Forelimb muscle (tissue), 1 donor: ENCODE measurements at places on chromosomes 6 and 20.

DNA sequence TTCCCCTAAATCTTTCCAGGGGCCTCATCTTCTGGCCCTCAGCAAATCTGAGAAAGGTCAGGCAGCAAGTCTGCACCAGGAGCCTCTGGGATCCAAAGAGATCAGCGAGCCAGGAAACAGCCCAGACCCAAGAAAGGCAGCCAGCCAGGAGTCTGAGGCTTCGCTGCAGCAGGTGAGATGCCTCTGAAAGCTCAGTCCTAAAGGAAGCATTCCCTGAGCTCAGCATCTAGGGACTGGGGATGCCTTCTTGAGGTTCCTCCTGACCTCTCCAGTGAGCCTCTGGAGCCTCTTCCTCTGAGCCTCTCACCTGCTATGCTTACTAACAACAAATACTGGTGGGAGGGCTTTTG, 118.8 kb upstream of the MAFB start:
- DNase-seq, result no peak

DNA sequence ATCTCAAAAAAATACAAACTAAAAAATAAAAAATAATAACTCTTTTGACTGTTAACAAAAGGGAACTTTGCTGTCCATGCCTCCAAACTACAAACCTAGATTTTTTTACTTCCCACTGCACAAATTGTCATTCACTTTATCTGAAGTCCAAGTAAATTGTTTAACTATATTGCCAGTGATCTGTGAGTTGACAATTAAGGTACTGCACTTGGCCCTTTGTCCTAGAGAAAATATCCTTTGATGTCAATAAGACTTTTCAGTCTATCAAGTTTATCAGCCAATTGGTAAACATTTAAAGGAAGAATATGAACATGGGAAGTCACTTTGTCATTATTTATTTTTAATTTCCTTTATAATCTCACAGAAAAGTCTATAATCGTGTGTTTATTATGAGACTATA, 19.3 kb upstream of the EPB41L2 start:
- DNase-seq, result no peak

GRCh38 chr20:37336369-37337207, 9.4 kb upstream of the SRC start:
- DNase-seq, result no peak

GRCh38 chr20:49344975-49345374, 67.1 kb upstream of the ZNFX1 start:
- DNase-seq, result peak; percentile 62

DNA sequence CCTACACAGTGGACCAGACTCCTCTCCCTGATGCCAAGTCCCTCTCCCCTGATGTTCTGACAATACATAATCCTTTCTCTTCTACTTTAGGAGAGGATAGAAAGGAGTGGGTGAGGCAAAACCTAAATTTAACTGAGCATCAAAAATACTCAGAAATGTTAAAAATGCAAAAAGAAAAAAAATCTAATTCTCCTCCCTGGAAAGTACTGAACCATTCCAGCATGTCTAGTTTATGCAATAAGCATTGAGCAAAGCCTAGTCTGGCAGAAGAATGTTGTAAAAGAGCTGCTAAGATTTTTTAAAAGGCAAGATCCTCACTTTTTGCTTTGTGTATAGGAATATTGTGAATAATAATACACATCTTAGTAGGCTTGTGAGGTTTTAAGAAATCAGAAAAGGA, 116.6 kb upstream of the STXBP5 start:
- no peak for DNase-seq

DNA sequence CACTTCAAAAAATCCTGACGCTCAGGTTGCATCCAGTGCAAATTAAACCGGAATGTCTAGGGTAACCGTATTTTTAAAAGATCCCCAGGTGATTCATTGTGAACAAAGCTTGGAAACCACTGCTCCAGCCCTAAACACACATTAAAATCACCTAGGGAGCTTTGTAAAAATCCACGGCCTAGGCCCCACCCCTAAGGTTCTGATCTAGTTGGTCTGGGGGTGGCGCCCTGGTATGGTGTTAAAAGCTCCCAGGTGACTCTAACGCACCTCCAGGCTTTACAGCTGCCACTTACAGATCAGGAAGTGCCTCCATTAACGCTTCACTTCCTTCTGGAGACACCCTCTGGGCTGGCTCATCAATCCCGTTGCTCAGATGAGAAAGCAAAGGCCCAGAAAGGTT, 92.2 kb downstream of the GRM4 start:
- DNase-seq, result no peak

DNA sequence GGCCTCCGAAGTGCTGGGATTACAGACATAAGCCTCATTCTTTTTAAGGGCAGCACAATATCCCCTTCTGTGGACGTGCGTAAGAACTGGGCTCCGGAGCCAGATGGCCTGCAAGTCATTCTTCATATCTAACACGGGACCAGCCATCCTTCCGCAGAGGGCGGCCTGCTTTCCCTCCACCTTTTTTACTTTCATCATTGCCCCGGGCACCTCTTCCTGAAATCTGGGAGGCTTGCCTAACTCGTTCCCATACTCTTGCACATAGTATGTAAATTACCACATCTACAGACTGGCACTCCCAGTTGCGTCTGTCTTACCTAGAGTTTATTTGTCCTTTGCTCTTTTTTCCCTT, 29.9 kb upstream of the SLC23A2 start:
- DNase-seq, result no peak

DNA sequence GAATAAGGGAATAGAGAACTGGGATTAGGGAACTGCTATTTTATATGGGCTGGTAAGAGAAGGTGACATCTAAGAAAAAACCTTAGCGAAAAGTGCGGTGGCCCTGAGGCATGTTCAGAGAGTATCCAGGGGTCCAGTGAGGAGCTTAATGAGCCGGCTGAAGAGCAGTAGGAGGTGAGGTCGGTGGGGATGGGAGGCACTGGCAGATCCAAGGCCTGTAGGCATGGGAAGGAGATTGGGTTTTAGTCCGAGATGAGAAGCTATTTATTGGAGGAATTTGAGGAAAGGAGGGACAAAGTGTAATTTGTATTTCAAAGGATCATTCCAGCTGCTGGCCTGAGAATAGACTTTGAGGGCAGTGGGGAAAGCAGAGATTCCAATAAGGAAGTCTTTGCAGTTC, 123.8 kb downstream of the QKI start:
- DNase-seq, result no peak

DNA sequence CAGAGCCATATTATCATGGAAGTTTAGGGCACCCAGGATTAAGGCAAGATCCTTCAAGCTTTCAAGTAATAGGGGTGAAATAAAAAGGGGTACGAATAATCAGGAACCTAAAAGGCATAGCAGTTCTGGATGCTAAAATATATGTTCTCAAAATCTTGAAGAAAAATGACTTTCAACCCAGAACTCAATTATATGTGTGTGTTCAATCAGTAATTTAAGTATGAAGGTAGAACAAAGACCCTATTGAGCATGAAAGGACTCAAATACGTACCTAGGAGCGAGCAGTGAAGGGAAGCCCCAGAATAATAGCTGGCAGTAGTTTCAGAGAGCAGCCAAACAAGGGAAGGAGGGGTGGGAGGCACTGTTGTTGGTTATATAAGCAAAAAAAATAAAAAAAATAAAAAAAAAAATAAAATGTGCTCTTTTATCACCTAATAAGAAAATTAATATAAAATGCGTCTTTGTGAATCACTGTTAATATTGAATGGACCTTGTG, 45.4 kb downstream of the MYO6 start:
- DNase-seq, result no peak

DNA sequence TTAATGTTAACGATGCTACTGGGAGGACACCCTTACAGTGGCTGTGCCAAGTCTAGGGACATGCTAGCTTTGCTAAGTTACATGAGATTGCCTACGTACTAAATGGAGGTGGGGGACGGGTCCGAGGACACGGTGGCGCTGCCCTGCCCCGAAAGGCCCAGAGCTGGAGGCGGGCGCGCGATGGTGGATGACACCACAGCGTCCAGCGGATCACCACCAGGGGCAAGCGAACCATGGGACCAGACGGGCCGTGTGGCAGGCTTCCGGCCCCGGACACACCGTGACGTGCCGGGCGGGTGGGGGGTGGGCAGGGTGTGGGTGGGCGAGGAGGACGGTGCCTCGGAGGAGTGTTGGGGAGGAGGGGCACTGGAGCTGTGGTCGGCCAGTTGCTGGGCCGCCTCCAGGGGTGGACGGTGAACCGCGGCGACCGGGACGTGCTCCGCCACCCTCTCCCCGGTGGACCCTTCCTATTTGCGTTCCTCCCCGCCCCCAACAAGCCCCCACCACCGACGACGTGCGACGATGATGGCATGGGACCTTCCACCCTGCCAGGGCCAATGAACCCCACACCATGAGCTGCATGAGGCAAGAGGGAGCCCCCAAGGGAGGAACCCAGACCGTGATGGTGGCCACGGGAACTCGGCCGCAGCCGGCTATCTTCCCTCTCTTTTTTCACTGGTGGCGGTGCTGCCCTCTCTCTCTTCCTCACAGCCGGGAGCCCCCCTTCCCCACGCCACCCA, 773.3 kb upstream of the DEFB115 start:
- DNase-seq, result no peak

- no peak for DNase-seq
Measured at GRCh38 chr6:46174904-46175303, 4.1 kb upstream of the ENPP5 start.

DNA sequence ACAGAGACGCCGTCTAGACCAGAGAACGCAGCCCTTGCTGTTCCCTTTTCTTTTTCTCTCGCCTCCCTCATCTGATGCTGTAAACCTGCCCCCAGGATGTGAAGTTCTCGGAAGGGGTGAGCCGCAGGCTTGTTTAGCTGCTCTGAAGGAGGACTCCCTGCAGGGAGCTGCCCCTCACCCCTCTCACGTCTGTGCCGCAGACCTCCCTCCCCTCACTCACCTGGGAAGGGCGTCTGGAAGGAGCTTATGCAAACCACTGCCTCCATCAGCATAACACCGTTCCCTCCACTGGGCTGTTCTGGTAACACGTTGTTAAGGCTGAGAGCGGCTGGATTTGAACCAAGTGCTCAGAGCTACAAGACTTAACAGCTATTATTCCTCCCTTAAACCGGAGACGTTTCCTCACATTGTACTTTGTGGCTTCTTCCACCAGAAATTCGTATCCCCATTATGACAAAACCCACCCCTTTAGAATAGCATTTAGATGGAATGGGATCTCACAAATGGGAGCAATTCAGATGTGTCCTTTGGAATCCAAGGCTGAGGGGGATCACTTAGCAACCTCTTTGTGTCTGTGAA, 99.8 kb downstream of the SMOC2 start:
- no peak for DNase-seq

GRCh38 chr20:12040261-12040660, 122.6 kb downstream of the BTBD3 start:
- DNase-seq, result no peak

- no peak for DNase-seq
Measured at GRCh38 chr6:165640806-165641205, 22.2 kb downstream of the PDE10A start.

DNA sequence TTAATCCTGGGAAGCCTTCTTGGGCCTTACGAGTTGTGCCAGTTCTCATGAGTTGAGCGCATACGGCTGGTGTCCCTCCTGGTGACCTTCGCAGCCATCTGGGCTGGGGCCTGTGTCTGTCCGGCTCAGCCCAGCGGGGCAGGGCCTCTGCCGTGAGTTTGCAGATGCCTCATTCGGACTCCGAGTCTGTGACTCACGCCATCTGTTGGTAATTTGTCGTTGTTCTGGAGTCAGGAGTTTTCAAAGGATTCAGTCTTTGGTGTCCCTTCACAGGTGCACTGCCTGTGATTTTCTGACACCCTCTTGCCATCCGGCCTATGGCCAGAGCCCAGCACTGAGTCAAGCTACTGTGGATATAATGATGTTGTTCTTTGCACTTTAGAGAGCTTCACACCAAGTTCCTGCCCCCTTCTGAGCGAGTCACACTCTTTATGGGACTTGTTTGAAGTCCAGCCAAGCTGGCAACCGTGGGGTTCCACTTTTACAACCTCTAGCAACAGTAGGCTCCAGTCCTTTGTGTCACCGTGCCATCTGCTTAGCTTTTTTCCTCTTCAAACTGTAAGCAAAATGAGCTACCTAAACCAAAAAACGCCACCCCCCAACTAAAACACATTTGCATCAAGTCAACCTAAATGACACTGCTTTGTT, 175.6 kb downstream of the AIG1 start:
- DNase-seq, result no peak

DNA sequence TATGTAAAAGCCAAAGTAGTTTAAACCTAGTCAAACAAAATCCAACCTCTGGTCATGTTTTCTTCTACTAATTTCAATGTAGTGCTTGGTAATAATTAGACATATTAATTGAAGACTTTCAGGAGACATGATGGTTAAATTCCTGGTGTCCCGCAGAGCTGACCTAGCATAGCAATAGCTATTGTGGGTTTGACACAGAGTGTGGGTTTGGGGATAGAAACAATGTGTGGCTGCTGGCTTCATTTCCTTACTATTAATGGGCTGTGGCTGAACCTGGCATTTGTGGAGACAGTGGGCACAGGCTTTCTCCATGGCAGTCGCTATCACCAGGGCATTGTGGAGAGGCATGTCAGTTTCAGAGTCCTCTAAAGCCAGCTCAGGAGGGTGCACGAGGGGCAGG, 54.1 kb upstream of the GGTLC1 start:
- DNase-seq, result no peak

- DNase-seq, result no peak
Measured at GRCh38 chr6:142518761-142519160, 217.0 kb downstream of the ADGRG6 start.

GRCh38 chr6:108651340-108652227, 90.9 kb downstream of the FOXO3 start:
- peak; percentile 66 for DNase-seq

DNA sequence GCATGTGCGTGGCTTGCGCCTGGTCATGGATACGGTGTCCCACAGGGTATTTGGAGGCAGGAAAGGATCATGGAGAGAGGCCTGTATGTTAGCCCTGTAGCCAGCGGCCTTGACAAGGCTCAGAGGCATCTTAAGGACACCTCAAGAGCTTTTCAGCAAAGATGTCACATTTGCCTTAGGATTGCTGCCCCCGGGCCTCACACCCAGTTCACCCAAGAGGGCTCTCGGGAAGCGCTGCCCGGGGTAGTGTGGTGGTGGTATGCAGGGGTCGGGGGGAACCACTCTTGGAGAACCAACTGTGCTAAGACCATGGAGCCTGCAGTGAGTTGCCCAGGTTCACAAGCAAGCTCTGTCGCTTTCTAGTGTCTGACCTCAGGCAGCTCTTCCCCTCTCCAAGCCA, 36.9 kb upstream of the VSTM2L start:
- DNase-seq, result no peak

- DNase-seq, result no peak
Measured at GRCh38 chr6:101826678-101827077, 433.2 kb downstream of the GRIK2 start.

- DNase-seq, result no peak
Measured at GRCh38 chr6:116087437-116088027, 13.1 kb upstream of the NT5DC1 start.

GRCh38 chr6:133559926-133560325, 318.8 kb downstream of the EYA4 start:
- no peak for DNase-seq

DNA sequence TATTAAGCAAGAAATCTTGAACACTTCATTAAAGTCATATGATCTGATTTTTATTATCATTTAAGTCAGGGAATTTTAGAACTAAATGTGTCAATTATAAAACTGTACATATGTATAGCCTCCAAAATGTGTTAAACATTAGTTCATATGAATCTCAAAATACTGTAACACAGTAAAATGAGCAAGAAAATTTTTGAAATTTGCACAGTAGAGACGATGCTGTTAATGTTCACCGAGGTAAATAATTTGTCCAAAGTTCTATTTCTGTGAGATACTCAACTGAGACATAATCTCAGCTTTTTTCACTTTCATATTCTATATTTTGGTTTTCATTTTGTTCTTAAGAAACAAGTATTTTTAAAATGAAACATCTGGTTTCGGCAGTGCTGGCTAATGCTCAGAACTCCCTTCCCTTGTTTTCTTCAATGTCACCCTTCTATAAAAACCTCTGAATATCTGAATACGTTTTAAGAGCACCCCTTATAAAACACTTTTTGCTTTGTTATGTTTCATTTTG, 353.1 kb downstream of the LAMA2 start:
- DNase-seq, result no peak
